Foreskin keratinocyte (primary cell): ENCODE measurements at places on chromosomes 5 and 9. TPM values are rescaled to one million over a fixed set of nuclear protein-coding genes. Genes with fewer than 3 reads are reported as not detected.

ST8SIA4 gene
- total RNA-seq: 0.63 and 0.92 TPM in 2 replicates

NOP16 gene
- total RNA-seq: 82.1 and 91.0 TPM in 2 replicates

CAVIN4 gene
- 0.61 and 0.67 TPM in 2 replicates for total RNA-seq

IL11RA gene
- 3.0 and 3.6 TPM in 2 replicates for total RNA-seq

NFIL3 gene
- total RNA-seq: 10.5 and 10.7 TPM in 2 replicates

PTPRD gene
- 0.11 and 0.58 TPM in 2 replicates for total RNA-seq

DNA sequence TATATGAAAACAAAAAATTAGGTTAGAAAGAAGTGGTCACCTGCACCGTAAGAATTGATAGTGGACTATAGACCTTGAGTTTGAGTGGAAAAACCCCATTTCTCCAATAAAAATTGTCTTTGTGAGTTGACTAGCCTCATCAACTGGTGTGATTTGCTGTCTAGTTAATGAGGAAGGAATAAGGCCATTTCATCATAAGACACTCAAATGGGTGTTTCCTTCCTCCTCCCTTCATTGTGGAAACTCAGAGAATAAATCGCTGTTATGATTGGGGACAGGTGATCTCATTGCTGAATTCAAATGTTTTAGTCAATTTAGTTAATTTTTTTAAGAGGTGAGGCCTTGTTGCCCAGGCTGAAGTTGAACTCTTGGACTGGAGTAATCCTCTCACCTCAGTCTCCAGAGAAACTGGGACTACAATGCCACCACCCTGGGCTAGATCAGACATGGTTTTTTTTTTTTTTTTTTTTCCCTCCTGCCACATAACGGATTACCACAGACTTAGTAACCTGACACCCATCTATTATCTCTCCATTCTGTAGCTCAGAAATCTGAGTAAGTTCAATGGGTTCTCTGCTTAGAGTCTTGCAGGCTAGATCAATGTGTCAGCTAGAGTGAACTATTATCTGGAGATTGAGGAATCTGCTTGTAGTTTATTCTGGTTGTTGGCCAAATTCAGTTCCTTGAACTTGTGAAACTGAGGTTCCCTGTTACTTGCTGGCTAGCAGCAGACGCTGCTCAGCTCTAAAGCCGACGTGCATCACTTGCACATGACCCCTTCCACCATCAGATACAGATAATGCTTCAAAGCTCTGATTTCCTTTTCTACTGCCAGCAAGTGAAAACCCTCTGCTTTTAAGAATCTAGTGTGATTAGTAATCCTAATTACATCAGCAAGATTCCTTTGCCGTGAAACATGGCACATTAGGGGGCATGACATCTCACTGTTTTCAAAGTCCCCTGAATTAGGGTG lies 663.8 kb upstream of the CDH9 start:
- DNase-seq: no peak

DNA sequence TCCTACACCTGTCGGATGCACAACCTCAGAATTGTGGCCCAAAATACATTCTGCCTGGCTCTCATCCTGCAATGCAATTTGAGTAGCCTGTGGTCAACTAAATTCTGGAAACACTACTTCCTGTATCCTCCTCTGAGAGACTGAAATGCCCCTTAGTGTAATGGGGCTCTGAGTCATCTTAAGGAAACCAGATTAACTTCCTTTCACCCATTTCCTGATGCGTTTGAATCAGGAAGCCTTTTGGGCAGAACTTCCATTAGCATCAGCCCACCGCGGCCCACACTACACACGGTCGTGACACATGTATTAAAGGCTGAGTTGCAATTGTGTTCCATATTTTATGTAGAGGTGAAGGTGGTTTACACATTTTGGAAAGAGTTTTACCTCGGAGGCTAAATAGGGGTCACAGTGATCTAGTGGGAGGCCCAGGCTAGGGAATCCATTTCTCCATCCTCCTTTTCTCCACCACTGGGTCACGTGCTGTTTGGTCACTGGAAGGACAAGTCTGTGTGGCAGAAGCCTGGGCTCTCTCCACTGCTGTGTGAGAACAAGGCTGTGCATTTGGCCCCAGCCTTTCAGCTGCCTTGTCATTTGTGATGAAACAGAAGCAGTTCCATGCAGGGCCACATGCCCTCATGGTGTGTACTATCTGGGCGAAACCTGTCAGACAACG lies 55.9 kb downstream of the DAP start:
- DNase-seq: peak; percentile 78

DNA sequence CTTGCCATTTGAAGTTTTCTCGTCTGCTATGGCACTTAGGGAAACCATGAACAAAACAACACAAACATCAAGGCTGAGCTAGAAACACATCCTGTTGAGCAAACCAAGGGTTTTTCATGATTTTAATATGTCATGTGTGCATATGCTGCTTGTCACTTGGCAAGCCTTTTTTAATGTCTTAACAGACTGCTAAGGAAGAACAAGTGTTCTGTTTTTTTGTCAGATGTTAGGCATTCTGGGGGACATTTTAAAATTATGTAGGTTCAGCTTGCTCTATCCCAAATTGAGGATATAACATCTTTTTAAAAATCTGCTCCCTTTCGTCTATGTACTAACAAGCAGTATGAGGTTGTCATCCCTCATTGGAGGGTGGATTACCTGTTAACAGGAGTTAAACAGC lies 150.3 kb downstream of the HTR1A start:
- DNase-seq: no peak

DNA sequence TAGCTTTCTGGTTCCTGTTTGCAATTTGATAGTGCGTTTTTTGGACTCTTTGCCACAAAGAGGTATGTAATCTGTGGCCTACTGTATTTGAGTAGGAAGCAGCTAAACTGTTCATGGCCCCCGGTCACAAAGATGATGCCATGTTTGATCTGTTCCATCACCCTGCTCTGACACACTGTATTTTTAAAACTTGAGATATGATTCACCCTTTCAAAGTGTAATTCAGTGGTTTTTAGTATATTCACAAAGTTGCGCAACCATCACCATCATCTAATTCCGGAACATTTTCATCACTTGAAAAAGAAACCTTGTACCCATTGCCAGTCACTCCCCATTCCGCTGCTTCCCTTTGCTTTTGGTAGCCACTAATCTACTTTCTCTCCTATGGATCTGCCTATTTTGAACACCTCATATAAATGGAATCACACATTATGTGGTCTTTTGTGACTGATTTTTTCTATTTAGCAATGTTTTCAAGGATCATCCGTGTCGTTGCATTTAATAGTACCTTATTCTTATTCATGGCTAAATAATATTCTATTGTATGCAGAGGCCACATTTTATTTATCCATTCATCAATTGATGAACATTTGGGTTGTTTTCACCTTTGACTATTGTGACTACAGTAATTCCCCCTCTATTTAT lies 141.6 kb downstream of the NR3C1 start:
- peak; percentile 93 for DNase-seq

DNA sequence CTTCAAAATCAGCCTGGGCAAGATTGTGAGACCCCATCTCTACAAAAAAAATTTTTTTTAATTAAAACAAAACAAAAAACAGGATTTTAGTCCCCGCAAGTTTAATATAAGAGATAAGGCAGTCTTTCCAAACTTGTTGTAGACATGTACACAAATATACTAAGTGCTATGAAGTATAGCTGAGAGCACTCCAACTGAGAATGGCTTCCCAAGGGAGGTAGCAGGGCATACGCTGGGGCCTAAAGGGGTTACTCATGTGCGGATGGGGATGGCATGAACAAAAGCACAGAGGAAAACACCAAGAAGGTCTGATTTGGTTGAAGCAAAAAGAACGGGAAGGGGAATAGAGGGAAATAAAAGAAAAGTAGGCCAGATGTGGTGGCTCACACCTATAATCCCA lies 21.1 kb downstream of the SAR1B start:
- DNase-seq: no peak

DNA sequence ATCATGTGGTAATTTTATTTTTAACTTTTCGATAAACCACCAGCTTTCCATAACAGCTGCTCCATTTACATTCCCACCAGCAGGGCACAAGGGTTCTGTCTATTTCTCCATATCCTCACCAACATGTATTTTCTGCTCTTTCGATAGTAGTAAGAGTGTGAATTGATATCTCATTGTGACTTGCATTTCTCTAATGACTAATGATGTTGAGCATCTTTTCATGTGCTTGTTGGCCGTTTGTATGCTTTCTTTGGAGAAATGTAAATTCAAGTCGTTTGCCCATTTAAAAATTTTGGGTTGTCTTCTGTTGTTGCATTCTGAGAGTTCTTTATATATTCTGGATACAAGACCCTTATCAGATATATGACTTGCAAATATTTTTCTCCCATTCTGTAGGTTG lies 45.9 kb downstream of the PSD2 start:
- no peak for DNase-seq

GRCh38 chr5:159588941-159589340 lies 258.7 kb upstream of the IL12B start:
- DNase-seq: no peak

- DNase-seq: no peak
Measured at GRCh38 chr5:93575461-93576414, 5.3 kb downstream of the NR2F1-AS1 start.

DNA sequence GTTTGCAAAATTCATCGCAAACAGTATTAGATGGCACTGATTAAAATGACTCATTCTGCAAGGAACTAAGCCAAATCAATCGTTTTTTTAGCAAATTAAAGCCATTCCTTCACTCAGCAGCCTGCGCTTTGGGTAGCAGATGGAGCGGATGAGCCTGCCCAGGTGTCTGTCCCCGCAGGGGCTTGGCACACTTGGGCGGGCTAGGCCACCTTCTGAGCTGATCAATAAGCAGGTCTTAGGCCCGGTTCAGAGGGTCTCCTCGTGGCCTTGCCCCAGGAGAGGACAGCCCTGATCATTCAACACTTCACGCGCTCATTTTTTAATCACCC lies 78.0 kb upstream of the FCN1 start:
- DNase-seq: no peak

GRCh38 chr9:108184941-108185340 lies 670.8 kb downstream of the ACTL7B start:
- DNase-seq: peak; percentile 95

DNA sequence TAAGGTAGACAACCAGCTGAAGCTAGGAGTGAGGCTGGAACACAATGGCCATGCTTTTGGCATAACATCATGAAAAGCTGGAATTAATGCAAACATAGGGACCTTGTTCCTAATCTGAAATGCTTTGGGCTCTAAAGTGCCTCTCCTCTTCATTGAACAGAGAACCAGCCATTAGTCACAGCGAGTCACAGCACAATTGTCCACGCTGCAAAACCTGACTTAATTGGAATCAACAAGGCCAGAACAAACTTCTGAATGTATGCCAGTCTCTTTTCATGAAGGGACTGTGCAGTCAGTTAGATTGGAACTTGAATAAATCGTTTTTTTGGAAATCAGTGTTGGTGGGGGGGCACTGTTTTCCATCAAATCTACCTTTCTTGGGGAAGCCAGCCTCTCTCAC lies 96.5 kb downstream of the JAKMIP2 start:
- DNase-seq: peak; percentile 17

DNA sequence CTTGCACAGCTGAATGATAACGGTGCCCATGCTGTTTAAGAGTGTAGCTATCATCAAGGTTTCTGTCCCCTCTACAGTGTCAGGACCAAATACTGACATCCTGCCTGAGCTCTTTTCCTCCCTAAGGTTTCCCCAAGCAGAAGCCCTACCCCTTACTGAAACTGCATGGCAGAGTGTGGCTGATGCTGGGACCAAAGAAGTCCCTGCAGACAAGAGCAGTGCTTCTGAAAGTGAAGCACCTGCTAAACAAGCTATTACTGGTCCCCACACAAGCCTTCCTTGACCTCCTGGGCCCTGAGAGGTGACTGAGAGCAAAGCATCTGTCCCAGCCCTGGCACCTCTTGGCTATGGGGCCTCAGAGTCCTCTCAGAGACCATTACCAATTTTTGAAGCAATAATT lies 56.1 kb downstream of the CFAP90 start:
- DNase-seq: no peak

DNA sequence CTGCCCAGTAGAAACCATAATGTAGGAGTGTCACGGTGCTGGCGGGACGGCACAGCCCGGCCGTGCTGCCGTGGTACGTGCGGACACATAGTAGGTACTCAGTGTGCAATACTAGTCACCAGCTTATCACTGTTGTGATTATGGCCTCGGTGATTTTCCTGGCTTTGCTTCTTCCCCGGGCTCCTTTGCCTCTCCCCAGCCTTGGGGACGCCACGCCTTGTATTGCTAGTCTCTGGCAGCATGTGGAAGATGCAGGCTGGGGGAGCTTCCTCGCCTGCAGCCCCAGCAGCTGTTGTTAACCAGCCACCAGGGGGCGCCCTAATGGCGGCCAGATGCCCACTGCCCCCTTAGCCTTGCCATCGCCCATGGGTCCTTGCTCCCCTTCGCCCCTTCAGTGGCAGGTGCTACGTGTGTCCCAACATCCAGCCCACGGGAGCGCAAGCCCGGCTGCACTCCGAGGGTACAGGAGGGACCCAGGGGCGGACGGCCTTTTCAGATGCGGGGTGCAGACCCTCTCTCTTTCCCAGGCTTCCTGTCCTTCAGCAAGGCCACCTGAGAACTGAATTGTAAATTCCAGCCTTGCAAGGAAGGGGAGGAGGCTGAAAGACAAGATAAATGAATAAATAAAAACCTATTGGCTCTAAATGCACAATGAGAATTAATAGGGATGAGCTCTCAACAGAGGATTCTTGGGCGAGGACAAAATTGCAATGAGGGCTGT lies 8.0 kb downstream of the NTNG2 start:
- DNase-seq: no peak

GRCh38 chr5:158640593-158640980 lies 459.1 kb downstream of the EBF1 start:
- no peak for DNase-seq

GRCh38 chr9:14314929-14315874 lies 1.3 kb upstream of the NFIB start:
- DNase-seq: peak; percentile 74

- DNase-seq: no peak
Measured at GRCh38 chr5:94667937-94668336, 49.5 kb downstream of the SLF1 start.

- peak; percentile 35 for DNase-seq
Measured at GRCh38 chr9:16121601-16122286, 568.9 kb downstream of the CCDC171 start.

- no peak for DNase-seq
Measured at GRCh38 chr5:1929108-1929991, 46.6 kb upstream of the IRX4 start.

DNA sequence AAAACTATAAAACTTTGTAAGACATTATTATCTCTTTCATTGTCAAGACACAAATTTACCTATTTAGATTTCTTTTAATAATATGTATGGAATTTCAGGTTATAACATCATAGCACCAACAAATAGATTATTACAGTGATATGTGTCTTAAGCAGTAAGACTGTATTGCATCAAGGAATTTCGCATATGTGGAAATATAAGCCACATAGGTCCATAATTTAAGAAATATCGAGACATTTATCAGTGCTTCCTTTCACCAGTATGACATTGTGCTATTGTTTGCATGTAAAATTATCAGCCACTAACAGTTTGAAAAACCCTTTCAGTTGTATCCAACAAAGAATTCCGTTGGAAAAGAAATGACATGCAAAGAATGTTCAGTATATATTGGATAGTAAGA lies 186.7 kb upstream of the RASA1 start:
- DNase-seq: no peak

GRCh38 chr9:14372437-14373335 lies 58.7 kb upstream of the NFIB start:
- DNase-seq: peak; percentile 90

- DNase-seq: peak; percentile 39
Measured at GRCh38 chr5:101429241-101429640, 526.2 kb upstream of the ST8SIA4 start.
